ENCODE measurements at places on chromosomes 2 and 18.

GRCh38 chr18:8175501-8176061 lies 433.7 kb upstream of the RAB12 start:
- no peak for DNase-seq

GRCh38 chr2:127675331-127676261 lies at the start of gene LIMS2:
Gene LIMS2, minus strand, starts transcription at chr2:127675530. Its CDS starts 506 bp downstream, at chr2:127675024.
- no peak for DNase-seq

DNA sequence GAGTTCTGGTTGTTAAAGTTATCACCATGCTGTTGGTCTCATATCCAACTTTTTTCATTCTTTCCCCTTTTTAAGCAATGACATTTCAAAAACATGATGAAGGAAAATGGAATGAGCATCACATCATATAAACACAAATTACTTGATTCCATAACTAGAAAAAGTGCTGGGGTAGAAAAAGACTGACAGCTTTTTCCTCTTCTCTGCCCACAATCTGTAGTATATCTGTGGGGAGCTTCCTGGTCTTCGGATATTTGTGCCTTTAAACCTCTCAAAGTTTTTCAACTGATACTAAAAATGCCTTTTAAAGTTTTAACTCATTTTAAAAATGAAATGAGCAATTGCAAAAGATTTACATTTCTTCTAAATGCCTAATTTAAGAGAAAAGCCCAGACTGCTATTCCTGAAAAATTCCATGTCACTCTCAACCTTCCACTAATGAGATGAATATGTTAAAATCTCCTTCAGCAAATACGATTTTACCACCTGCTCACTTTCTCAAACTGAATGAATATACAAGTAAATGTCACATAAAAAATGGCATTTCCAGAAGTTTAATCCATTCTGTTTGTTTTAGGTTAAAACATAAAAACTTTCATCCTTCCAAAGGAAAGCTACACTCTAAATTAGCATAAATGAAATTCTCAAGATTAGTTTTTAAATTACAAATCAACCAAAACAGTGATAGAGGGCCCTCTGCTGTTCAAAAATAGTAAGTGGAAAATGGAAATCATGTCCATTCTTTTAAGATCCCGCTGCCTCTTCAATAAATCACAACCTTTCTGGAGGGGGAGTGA lies 2.1 kb downstream of the DNAH7 start:
- no peak for DNase-seq

- no peak for DNase-seq
Observed at GRCh38 chr2:85245891-85246290, 81.9 kb downstream of the TGOLN2 start.

- DNase-seq = no peak
Observed at GRCh38 chr18:58051765-58052460, 7.9 kb downstream of the NEDD4L start.

DNA sequence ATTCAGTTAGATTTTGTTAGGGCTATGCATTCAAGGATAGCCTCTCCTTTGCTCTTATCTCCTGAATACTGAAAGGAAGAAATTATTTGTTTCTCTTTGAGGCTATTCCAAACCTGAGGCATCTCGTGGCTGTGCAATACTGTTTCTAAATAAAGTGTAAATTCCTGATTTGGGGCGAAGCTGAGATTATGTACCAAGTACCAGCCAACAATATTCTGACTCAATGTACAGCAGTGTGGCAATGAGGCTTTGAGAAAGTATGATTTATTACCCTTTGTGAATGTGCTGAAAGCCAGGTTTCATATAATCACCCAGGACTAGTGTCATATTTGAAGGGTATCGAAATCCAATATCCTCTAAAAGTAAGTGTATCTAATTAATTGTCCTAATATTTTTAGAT lies 113.5 kb downstream of the MEIS1 start:
- no peak for DNase-seq

GRCh38 chr18:52441794-52442193 lies 101.8 kb downstream of the DCC start:
- DNase-seq = no peak

DNA sequence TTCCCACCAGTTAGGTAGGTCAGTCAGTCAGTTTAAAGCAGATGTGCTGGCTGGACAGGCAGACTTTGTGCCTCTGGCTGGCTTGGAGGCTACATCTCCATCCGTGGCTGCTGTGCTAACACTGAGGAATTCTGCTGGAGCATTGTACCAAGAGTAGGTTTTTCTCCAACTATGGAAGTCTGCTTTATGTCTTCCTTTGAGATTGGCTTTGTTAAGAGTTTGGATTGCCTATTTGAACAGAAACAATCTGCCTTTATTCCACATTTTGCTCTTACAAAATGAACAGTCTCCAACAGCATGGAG lies 46.7 kb downstream of the WDR75 start:
- no peak for DNase-seq

GRCh38 chr2:225725726-225726125 lies 326.2 kb downstream of the NYAP2 start:
- DNase-seq = no peak

DNA sequence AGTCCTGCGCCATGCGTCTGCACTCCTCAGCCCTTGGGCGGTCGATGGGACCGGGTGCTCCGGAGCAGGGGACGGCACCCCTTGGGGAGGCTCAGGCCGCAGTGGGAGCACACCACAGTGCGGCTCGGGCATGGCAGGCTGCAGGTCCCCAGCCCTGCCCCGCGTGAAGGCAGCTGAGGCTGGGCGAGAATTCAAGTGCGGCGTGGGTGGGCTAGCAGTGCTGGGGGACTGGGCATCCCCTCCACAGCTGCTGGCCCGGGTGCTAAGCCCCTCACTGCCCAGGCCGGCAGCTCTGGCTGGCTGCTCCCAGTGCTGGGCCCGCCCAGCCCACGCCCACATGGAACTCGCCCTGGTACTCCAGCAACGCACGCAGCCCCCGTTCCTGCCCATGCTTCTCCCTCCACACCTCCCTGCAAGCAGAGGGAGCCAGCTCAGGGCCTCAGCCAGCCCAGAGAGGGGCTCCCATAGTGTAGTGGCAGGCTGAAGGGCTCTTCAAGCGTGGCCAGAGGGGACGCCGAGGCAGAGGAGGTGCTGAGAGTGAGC lies 198.3 kb upstream of the CNTNAP5 start:
- no peak for DNase-seq

- no peak for DNase-seq
Observed at GRCh38 chr2:106570316-106570715, 83.2 kb downstream of the CD8B2 start.

GRCh38 chr2:17309741-17310339 lies 208.4 kb downstream of the RAD51AP2 start:
- DNase-seq = no peak

DNA sequence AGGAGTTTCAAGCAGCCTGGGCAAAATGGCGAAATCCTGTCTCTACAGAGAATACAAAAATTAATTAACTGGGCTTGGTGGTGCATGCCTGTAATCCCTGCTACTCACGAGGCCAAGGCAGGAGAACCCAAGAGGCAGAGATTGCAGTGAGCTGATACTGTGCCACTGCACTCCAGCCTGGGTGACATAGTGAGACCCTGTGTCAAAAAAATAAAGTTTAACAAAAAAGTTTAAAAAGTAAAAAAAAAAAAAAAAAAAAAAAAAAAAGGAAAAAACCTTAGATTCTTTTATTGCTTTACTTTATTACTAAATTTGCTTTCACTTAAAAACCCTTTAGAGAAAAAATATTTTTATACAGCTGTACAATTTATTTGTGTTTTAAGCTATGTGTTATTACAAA lies 10.7 kb downstream of the CREB1 start:
- no peak for DNase-seq

GRCh38 chr2:148999451-148999921 lies 39.0 kb upstream of the LYPD6B start:
- DNase-seq = no peak

- DNase-seq = no peak
Observed at GRCh38 chr18:74257083-74257482, 34.7 kb downstream of the CYB5A start.

DNA sequence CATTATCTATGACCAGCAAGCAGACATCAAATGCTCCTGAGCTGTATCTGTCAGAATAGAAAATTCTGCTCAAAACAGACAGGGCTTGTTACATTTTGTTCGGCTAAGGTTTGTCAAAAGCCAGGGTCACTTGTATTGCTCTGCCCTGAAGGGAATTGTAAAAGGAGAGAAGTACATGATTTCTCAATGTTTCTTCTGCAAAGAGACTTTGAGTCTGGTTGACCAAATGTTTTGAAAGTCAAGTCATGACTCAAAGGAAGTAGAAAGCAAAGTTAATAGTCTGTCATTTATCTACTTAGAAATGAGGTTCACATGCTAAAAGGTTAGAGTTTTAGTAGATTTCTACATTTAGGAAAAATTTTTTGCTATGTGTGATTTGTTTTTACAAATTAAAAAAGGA lies 1624.1 kb upstream of the ZEB2 start:
- no peak for DNase-seq
